Thoracic aorta (tissue), 2 donors: ENCODE measurements at places on chromosomes 13 and 19. TPM values are rescaled to one million over a fixed set of nuclear protein-coding genes. Genes with fewer than 3 reads are reported as not detected.

DNA sequence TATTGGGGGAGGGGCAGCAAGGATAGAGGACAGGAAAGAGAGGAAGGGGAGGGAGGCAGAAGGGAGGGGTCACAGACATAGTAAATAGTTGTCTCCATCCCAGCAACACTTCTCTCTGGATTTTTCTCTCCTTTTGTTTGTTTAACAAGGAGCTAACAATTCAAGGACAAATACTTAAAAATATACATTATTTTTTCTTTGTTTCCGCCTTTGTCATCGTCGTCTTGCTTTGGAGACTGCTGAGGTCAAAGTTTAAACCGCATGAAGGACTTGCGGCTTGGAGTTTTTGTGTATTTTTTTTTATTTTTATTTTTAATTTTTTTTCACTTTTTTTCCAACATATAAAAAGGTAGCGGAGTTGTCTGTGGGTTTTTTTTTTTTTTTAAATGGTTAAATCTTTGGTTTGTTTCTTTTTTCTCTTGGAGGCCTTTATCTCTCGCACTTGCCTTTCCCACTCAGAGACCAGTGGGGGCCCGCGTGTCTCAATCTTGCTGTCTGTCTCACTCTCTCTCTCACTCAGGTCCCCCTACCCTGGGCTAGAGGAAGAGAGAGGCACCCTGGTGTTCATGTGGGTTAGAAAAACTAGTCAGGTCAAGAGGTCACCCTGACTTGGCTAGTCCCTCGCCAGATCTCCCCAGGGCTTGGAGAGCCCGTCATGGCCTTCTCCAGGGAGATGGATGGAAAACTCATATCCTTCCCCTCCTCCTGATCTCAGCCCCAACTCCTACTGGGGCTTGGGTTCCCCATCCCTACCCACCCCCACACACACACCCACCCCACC is 11.0 kb downstream of the ZNF574 start:
- H3K36me3 ChIP-seq, result no peaks in the 10 kb centered on the region
- H3K4me3 ChIP-seq, result no peak overlapping the region
- no peak overlapping the region for H3K27ac ChIP-seq

ZNF560 gene
- not detected for total RNA-seq

GRCh38 chr13:30753030-30753616 is 17.8 kb downstream of the ALOX5AP start:
- H3K4me3 ChIP-seq, result no peak overlapping the region
- H3K36me3 ChIP-seq, result no peaks in the 10 kb centered on the region
- no peaks in the 10 kb centered on the region for H3K27me3 ChIP-seq
- H3K27ac ChIP-seq, result peak overlapping the region; percentile 43
- H3K4me1 ChIP-seq, result peaks cover 16% of the 10 kb centered on the region

GRCh38 chr19:16160445-16160942 is 12.8 kb downstream of the CIB3 start:
- no peak overlapping the region for H3K4me3 ChIP-seq
- H3K4me1 ChIP-seq, result no peaks in the 10 kb centered on the region
- H3K27ac ChIP-seq, result no peak overlapping the region
- no peaks in the 10 kb centered on the region for H3K27me3 ChIP-seq
- DNase-seq, result no peak
- H3K36me3 ChIP-seq, result no peaks in the 10 kb centered on the region

FCHO1 gene
- total RNA-seq, result 8.5 TPM

GRCh38 chr13:34420702-34421346 is 521.2 kb upstream of the NBEA start:
- H3K4me1 ChIP-seq, result no peaks in the 10 kb centered on the region
- no peak for DNase-seq
- no peaks in the 10 kb centered on the region for H3K27me3 ChIP-seq
- no peak overlapping the region for H3K27ac ChIP-seq
- H3K36me3 ChIP-seq, result no peaks in the 10 kb centered on the region

ATP4A gene
- 0.35 TPM for total RNA-seq

DNA sequence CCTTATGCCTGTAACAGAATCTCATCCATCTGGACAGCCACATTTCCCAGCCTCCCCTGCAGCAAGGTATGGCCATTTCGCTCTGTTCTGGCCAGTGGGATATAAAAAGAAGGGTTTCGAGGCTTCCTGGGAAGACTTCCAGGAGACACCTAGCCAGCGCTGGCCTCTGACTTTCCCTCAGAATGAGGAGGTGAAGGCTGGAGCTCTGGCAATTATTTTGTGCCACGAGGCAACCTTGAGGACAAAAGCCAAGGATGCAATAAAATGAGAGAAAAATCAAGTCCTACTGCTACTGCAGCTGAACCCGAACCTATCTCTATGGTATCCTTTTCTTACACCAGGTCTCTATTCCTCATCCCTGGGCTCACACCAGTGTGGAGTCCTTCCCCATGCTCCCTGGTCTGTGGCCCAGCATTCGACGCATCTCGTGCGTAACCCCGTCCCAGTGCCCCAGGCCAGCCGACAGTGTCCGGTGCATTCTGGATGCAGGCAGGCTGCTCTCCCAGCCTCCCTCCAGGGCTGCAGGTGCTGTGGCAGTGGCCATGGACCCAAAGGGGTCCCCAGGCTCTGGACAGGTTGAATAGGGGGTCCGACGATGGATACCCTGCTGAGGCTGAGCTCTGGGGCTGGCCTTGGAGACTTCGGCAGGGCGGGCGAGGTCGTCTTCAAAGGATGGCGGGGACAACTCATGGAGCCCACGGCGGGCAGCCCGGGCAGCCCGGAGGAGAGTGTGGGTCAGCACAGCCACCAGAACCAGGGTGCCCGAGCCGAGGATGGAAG is 12.2 kb downstream of the TMEM221 start:
- no peaks in the 10 kb centered on the region for H3K36me3 ChIP-seq
- DNase-seq, result no peak
- no peaks in the 10 kb centered on the region for H3K4me1 ChIP-seq
- H3K4me3 ChIP-seq, result no peak overlapping the region

GRCh38 chr13:31242367-31242766 is 42.6 kb downstream of the B3GLCT start:
- H3K4me3 ChIP-seq, result no peak overlapping the region
- H3K36me3 ChIP-seq, result no peaks in the 10 kb centered on the region
- DNase-seq, result no peak
- H3K27ac ChIP-seq, result no peak overlapping the region
- no peaks in the 10 kb centered on the region for H3K4me1 ChIP-seq

DNA sequence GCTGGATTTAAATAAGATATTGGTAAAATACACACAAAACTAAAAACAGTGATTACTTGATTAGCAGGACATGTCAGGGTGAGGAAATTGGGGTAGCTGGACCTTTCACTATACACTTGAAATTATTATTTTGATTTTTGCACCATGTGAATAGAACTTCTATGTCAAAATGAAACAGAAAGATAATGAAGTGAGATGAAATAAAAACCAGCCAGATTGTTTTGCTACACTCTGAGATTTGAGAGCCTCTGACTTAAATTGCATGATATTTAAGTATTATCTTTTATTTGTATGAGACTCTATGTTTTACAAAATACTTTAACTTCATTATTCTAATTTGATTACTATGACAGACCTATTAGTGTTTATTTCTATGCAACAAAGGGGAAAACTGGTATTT is 819.6 kb upstream of the ATXN8OS start:
- no peaks in the 10 kb centered on the region for H3K27me3 ChIP-seq
- H3K27ac ChIP-seq, result no peak overlapping the region
- H3K4me1 ChIP-seq, result no peaks in the 10 kb centered on the region
- DNase-seq, result no peak
- H3K4me3 ChIP-seq, result no peak overlapping the region

LHFPL6 gene
- 99.0 TPM for total RNA-seq

FGF14 gene
- total RNA-seq, result 0.14 TPM

LGALS4 gene
- 3.5 TPM for total RNA-seq

DNA sequence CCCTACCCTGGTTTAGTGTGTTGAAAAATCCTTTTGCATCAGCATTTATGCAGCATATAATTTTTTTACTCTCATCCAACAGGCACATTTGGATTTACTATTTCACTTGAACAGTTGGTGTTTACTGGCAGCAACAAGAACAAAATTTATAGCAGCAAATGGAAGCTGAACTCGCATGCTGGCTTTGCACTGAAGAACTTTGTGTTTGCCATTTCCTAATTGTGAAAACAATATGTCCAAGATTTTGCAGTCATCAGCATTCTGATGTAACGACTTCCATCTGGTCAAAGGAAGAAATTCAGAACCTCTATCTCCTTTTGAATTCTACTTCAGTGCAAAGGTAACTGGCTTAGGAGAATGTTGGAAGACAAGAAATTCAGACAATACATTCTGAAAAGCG is 131.0 kb downstream of the DLEU7 start:
- no peaks in the 10 kb centered on the region for H3K4me1 ChIP-seq
- H3K27me3 ChIP-seq, result no peaks in the 10 kb centered on the region
- no peak overlapping the region for H3K4me3 ChIP-seq
- DNase-seq, result no peak
- no peak overlapping the region for H3K27ac ChIP-seq

DNA sequence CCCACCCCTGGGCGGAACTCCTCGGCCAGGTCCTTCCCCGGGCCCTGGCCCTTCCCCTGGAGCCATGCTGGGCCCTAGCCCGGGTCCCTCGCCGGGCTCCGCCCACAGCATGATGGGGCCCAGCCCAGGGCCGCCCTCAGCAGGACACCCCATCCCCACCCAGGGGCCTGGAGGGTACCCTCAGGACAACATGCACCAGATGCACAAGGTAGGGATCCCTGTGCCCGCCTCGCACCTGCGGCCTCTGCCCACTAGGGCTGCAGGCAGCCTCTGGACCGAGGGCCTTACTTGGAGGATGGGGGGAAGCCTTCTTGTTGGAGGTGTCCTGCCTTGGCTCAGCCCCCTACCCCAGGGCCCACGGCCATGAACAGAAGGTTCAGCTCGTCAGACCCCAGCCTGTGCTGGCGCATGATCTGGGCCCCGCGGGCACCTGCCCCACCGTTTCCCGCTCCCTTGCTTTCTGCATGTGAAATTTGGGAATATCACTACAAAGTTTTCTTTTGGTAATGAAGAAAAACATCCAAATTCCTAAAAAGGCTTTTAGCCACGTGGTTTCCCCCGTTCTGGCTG is 23.4 kb downstream of the SMARCA4 start:
- H3K4me3 ChIP-seq, result no peak overlapping the region
- no peaks in the 10 kb centered on the region for H3K27me3 ChIP-seq
- no peak overlapping the region for H3K27ac ChIP-seq
- peaks cover 2% of the 10 kb centered on the region for H3K4me1 ChIP-seq
- H3K36me3 ChIP-seq, result peaks cover 44% of the 10 kb centered on the region

LRRC63 gene
- total RNA-seq, result 3.6 TPM

- H3K27me3 ChIP-seq, result no peaks in the 10 kb centered on the region
- no peak overlapping the region for H3K27ac ChIP-seq
- H3K36me3 ChIP-seq, result no peaks in the 10 kb centered on the region
- DNase-seq, result no peak
- no peak overlapping the region for H3K4me3 ChIP-seq
Measured at GRCh38 chr19:21084343-21084742, 2.3 kb downstream of the ZNF714 start.

GRCh38 chr13:69524459-69525150 is 583.0 kb upstream of the ATXN8OS start:
- H3K4me3 ChIP-seq, result no peak overlapping the region
- H3K27me3 ChIP-seq, result no peaks in the 10 kb centered on the region
- H3K36me3 ChIP-seq, result no peaks in the 10 kb centered on the region
- no peak for DNase-seq
- no peak overlapping the region for H3K27ac ChIP-seq

GRCh38 chr19:24002256-24002945 is 84.6 kb upstream of the ZNF254 start:
- no peak for DNase-seq
- no peaks in the 10 kb centered on the region for H3K4me1 ChIP-seq
- no peaks in the 10 kb centered on the region for H3K36me3 ChIP-seq
- no peak overlapping the region for H3K4me3 ChIP-seq

NCAN gene
- total RNA-seq, result not detected

DNA sequence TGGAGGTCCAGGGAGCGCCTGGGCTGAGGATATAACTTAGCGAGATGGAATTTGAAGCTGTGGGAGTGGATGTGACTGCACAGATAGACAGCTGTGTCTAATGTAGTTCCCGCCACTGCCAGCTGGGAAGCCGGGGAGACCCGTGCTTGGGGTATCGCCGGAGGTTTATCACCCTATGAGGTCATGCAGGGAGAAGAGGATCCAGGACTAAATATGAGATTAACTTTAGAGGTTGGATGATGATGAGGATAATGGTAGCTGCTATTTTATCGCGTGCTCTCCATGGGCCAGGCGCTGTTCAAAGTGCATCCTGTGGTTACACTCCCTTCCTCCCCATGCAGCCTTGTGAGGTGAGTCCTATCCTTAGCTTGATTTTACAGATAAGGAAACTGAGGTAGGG is 19.9 kb downstream of the SSC5D start:
- no peak overlapping the region for H3K27ac ChIP-seq
- H3K4me3 ChIP-seq, result no peak overlapping the region
- no peaks in the 10 kb centered on the region for H3K27me3 ChIP-seq

GRCh38 chr13:44191504-44192171 is 182.0 kb upstream of the SERP2 start:
- peak overlapping the region; percentile 22 for H3K27ac ChIP-seq
- no peaks in the 10 kb centered on the region for H3K36me3 ChIP-seq
- peaks cover 3% of the 10 kb centered on the region for H3K4me1 ChIP-seq
- H3K4me3 ChIP-seq, result peak overlapping the region; percentile 63

GRCh38 chr19:46296722-46297461 is at the start of gene HIF3A:
Gene HIF3A, plus strand, starts transcription at chr19:46297042. Its CDS starts 35 bp downstream, at chr19:46297077.
- H3K36me3 ChIP-seq, result no peaks in the 10 kb centered on the region
- peak within 1 kb of the TSS; percentile 72 for H3K4me3 ChIP-seq
- H3K27me3 ChIP-seq, result no peaks in the 10 kb centered on the region
- peaks cover 53% of the 10 kb centered on the region for H3K4me1 ChIP-seq
- peak within 1 kb of the TSS; percentile 94 for H3K27ac ChIP-seq

- H3K4me1 ChIP-seq, result peaks cover 4% of the 10 kb centered on the region
- peak overlapping the region; percentile 24 for H3K4me3 ChIP-seq
- DNase-seq, result no peak
- no peak overlapping the region for H3K27ac ChIP-seq
Measured at GRCh38 chr19:18392926-18393325, 4.5 kb downstream of the LRRC25 start.

SRRM5 gene
- total RNA-seq, result 0.56 TPM

GRCh38 chr13:60260440-60260839 is 96.7 kb upstream of the DIAPH3 start:
- H3K27me3 ChIP-seq, result no peaks in the 10 kb centered on the region
- no peaks in the 10 kb centered on the region for H3K36me3 ChIP-seq
- H3K27ac ChIP-seq, result no peak overlapping the region
- DNase-seq, result no peak

GRCh38 chr13:20528452-20528851 is 2.8 kb upstream of the CRYL1 start:
- no peaks in the 10 kb centered on the region for H3K27me3 ChIP-seq
- H3K4me1 ChIP-seq, result peaks cover 11% of the 10 kb centered on the region
- H3K27ac ChIP-seq, result no peak overlapping the region
- H3K4me3 ChIP-seq, result no peak overlapping the region
- H3K36me3 ChIP-seq, result no peaks in the 10 kb centered on the region

CASP14 gene
- total RNA-seq, result not detected

GRCh38 chr13:100156788-100157187 is 67.9 kb downstream of the PCCA start:
- no peaks in the 10 kb centered on the region for H3K27me3 ChIP-seq
- no peak overlapping the region for H3K27ac ChIP-seq
- peaks cover 5% of the 10 kb centered on the region for H3K36me3 ChIP-seq
- H3K4me1 ChIP-seq, result no peaks in the 10 kb centered on the region
- DNase-seq, result no peak

CLC gene
- total RNA-seq, result not detected
